ENCODE measurements at places on chromosomes 16 and 17.
A peak's percentile ranks its signal among the peaks of the same experiment; 100 is the strongest.

DNA sequence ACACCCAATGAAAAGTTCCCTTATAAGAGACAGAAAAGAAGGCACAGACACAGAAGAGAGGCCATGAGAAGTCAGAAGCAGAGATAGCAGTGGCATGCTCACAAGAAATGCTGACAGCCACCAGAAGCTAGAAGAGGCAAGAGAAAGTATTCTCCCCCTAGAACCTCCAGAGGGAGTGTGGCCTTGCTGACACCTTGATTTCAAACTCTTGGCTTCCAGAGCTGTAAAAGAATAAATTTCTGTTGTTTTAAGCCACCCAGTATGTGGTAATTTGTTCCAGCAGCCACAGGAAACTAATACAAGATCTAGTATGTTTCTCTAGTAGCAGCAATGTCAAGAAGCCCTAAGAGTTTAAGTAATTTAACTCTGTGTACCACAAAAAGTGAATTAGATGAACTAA, 87.2 kb upstream of the NOG start:
- DNase-seq: no peak

GRCh38 chr16:86894925-86895324, 316.6 kb downstream of the FOXL1 start:
- DNase-seq: no peak

GRCh38 chr16:12436201-12436657, 367.5 kb downstream of the CPPED1 start:
- DNase-seq: no peak

DNA sequence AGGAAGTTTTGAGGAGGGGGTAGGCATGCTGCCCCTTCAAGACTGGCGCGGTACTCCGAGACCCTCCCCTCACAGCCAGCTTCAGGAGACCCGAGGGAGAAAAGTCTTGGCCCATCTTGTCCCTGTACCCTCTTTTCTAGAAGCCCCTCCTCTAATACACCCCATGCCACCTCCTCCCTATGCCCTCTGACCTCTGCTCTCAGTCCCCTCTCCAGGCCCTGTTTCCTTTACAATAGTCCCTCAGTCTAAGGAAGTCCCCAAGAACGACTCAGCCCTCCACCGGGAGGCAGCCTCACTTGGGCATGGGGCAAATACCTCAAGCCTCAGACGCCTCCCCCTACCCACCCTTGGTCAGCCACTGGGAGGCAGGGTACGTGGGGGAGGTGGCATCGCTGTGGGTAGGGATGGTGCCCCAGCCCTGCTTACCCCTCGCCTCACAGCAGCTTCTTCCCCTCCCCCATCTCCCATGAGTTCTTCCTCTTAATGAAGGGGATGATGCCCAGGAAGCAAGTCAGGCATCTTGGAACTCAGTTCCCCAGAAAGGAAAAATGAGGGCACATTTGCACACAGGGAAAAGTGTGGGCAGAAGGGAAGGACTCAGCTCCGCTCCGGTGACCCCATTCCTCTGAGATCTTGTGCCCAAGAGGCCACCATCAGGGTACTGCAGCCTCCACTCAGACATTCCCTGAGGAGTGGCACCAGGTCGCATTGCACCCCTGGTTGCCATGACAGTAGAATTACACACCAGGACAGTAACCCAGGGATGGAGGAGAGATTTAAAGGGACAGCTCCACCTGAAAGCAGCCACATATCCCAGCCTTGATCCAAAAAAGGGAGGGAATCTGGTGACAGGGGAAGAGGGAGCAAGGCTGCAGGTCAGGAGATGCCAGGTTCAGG, 6.2 kb downstream of the MPP2 start:
- no peak for DNase-seq

- no peak for DNase-seq
These were observed 217.0 kb downstream of the CPPED1 start for GRCh38 chr16:12586701-12587100.

DNA sequence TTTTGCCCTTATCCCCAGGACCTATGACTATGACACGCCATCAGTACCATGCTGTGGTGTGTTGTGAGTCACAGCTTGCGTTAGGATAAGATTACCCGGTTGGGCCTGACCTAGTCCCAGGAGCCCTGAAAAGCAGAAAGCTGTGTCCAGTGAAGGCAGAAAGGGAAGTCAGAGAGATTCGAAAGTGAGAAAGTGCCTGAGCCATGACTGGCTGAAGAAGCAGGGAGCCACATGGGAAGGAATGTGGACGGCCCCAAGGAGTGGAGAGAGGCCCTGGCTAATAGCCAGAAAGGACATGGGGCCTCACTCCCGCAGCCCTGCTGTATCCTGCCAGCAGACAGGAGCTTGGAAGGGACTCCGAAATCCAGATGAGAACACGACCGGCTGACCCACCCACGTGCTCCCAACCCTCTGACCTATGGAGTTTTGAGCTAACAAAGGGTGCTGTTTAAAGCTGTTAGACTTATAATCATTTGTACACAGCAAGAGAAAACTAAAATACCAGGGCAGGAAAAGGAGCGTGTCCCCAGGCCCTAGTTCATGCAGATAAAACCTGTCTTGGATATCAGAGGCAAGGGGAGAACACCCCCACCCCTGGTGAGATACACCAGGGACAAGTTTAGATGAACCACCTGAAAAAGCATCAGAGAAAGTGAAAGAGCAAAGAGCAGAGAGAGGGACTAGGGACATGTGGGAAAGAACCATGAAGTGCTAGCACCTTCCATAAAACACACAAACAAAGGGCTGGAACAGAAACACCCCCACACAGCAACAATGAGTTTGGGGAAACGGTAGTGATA, 115.3 kb downstream of the SLC39A11 start:
- DNase-seq: no peak

DNA sequence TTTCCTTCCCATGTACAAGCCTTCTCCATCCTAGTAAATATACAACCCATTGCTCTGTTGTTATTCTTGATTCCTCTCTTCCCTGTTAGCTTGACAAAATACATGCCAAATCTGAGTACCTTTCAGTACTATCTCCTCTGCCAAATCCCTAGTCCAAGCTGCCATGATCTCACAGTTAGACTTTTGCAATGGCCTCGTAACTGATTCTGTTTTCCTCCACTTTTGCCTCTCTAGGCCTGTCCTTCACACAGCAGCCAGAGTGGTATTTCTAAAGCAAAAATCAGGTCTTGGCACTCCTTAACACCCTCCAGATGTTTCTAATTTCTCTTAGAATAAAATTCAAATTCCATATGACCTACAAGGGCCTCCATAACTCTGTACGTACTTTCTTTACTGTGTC, 153.0 kb upstream of the RBL2 start:
- DNase-seq: no peak

- DNase-seq: no peak
These were observed 2.7 kb downstream of the WDR45B start for GRCh38 chr17:82645516-82645915.

DNA sequence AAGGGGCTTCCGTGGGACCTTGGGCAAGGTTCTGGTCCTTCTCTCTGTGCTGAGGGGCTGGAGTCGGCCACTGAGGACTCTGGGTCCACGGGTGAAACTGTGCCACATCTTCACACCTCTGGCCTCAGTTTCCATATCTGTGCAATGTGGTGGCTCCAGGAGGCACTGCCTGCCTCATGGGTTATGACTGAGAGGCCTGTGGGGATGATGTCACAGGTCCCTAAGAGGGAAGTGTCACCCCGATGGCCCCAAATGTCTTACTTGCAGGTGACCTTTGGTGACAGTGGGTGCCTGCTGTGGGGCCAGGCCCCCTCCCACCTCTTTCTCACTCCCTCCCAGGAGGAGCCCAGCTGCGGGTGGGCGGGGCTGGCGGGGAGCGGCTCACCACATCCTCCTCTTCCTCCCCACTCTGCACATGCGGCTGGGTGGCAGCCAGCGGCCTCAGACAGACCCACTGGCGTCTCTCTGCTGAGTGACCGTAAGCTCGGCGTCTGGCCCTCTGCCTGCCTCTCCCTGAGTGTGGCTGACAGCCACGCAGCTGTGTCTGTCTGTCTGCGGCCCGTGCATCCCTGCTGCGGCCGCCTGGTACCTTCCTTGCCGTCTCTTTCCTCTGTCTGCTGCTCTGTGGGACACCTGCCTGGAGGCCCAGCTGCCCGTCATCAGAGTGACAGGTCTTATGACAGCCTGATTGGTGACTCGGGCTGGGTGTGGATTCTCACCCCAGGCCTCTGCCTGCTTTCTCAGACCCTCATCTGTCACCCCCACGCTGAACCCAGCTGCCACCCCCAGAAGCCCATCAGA, at the start of gene IL21R:
TSS of gene IL21R (plus strand) at position 407 of the 801 bp plus-strand sequence. CDS start 27,898 bp downstream, outside the sequence.
- DNase-seq: peak; percentile 21
